ENCODE measurements at places on chromosomes 5 and 9. TPM values are rescaled to one million over a fixed set of nuclear protein-coding genes. Genes with fewer than 3 reads are reported as not detected.

Gene THBS4
- total RNA-seq, result 6.9 TPM

DNA sequence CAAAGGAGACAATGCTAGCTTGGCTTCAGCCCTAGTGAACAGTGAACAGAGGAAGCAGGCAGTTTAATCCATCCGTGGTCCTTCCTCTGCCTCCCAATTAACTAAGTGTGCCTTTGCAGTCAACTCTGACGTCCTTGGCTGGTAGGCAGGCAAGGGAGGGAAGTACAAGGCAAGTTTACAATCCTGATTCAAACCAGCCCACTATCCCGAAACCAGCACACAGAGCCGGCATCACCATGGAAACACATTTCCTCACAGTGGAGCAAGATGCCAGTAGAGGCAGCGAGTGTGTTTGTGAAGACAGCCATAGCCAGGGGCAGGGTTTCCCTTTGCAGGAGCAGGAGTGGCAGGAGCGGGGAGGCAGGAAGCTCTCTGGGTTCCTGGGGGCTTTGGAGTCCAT lies 73.9 kb downstream of the GOLPH3 start:
- no peak for DNase-seq

GRCh38 chr5:43150748-43151147 lies 30.0 kb downstream of the ZNF131 start:
- no peak for DNase-seq

DNA sequence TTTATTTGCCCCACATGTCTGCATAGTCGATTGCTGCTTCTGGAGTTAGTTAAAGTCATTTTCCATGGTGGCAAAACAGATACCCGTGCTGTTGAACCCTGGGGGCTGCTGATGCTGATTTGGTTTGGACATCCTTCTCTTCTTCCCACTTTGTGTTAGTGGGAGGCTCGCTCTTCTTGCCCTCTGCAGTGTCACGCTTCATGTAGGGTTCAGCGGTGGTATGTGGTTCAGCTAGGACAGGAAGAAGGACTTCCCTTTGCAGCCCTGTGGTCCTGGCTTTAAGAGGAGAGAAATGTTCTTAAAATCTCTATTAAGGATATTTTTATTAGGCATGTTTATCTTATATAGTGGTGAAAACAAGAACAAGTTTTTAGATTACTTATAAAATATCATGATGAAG lies 36.2 kb downstream of the SLC36A1 start:
- no peak for DNase-seq

DNA sequence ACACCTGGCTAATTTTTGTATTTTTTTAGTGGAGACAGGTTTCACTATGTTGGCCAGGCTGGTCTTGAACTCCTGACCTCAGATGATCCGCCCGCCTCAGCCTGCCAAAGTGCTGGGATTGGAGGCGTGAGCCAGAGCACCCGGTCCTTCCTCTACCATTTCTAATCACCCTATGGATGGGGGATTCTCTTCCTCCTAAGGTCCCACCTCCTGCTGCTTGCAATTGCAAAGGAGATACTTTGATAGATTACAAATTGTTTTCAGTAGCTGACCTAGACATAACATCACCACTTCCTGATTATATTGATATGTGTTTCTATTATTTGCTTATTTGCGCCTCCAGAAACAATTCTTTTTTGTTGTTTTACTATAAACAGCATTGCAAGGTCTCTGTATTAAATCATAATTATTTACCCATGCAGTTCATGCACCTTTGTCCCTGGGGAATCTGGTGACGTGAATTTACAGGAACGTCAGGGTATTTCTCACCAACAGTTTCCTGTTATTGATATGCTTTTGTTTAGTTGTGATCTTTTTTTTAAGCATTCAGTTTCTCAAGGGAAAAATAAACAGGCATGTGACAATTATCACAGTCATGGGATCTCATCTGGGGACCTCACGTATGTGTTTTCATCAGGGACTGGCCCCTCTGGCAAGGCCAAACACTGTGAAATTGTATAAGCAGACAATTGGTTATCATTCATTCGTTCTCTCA lies 43.2 kb downstream of the ESM1 start:
- DNase-seq, result no peak

DNA sequence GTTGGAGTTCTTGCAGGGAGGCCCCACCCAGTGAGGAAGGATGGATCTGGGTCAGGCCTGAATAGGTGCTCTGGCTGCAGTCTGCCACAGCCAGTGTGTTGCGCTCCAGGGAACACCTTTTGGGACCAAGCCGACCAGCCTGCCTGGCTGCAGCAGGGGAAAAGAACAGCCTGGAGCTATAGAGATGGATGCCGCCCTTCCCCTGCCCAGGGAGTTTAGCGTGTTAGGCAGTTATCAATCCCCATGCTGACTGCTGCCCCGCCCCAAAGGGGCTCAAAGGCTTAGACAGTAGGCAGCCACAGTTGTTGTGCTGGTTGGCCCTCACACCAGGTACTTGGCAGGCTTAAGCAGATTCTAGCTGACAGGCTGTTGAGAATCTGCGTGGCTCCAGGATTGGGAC lies 153.4 kb upstream of the ADAMTS19 start:
- DNase-seq, result no peak

DNA sequence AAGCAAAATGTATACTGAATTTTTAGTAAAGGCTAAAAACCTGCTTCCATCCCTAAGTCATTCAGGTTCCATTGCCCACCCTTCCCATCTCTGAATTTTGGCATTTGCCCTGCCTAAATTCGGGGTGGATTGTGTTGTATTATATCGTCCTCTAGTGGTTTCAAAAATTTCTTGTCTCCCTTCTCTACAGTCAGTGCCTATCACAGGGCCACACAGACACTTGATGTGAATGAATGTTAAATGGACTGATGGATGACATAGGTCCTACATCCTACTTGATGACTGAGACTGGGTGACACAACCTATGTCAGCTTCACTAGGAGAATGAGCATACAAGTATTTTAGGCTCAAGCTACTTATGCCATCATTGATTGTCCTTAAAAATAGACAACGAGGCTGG lies 45.6 kb upstream of the SLC30A5 start:
- no peak for DNase-seq

All from neural crest cell (in vitro differentiated cells).